H54 (cell line): ENCODE measurements at places on chromosomes 5 and 9.

- no peak for DNase-seq
These were observed 69.6 kb downstream of the ADAMTSL1 start for GRCh38 chr9:18543406-18544192.

GRCh38 chr5:62922191-62922590 lies 343.6 kb downstream of the LRRC70 start:
- no peak for DNase-seq

- no peak for DNase-seq
These were observed 64.2 kb upstream of the ABL1 start for GRCh38 chr9:130770679-130771442.

- DNase-seq = no peak
These were observed 80.3 kb downstream of the HRH2 start for GRCh38 chr5:175738126-175738525.

DNA sequence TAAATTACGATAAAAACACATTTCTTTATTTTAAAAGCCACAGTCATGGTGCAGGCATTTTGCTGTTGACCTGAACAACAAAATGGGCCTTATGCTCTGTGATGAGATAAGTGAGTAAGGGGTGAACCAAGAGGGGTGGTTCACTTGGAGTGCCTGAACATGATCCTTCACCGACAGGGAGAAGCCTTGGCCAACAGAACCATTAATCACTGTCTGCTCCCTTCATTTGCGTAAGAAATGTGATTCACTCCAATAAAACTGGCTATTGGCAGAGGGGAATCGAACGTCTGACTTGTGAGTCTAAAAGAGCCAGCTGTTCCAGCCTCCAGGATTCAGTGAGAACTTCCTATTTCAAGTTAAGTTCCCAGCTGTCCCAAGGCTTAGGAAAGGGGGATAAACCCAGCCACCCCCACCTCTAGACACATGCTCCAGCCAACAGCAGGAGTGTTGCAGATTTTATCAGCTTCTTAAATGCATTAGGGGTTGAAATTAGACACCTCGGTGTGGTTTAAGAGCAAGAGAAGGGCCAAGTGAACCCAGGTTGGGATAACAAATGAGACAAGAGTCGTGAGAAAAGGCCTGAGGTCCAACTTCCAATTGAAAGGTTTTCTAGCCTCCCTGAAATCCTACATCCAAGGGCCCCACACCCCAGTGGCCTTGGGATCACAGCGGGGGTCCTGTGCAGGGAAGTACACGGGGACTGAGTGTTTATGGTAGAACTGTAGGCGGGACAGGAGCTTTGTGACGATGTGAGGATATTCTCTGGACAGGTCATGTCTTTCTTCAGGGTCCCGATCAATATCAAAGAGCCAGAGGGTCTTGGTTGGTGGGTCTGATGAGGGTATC lies 131.4 kb upstream of the LHFPL2 start:
- DNase-seq = peak; percentile 29

DNA sequence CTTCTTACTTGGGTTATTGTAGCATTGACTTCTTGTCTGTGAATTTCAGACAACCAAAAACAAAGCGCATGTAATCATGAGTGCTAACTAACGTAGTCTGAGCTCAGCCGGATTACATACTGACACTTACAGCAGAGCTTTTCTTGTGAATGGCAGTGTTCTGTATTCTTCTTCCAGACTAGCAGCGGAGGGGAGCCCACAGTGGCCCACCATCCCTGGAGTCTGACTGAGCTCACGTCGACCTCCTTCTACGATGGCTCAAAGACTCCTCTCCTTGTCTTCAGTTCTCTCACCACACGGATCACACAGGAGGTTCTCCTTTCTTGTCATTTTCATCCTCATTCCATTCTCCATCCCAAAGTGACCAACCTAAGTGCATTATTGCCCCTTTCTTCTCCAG lies 211.4 kb downstream of the CHSY3 start:
- DNase-seq = no peak
